ENCODE measurements at places on chromosomes 11 and 22. TPM values are rescaled to one million over a fixed set of nuclear protein-coding genes. Genes with fewer than 3 reads are reported as not detected.

Gene CCDC188
- not detected for total RNA-seq

Gene GATD1
- 43.3 TPM for total RNA-seq

Gene ATP6V1E1
- total RNA-seq, result 233 TPM

GRCh38 chr22:26377170-26377830 lies 51.8 kb upstream of the ASPHD2 start:
- no peak for DNase-seq

- no peak for DNase-seq
Observed at GRCh38 chr22:27794226-27794625, 7.3 kb downstream of the MN1 start.

GRCh38 chr11:58192229-58192628 lies 3.4 kb downstream of the OR9Q2 start:
- no peak for DNase-seq

GRCh38 chr11:3121931-3122774 lies 43.0 kb downstream of the OSBPL5 start:
- no peak for DNase-seq
